CD4-positive, alpha-beta T cell treated with Interleukin-4 for 4 hours (primary cell): ENCODE measurements at places on chromosomes 12 and 14.

- DNase-seq = no peak
Measured at GRCh38 chr12:88505696-88506095, 74.6 kb downstream of the KITLG start.

GRCh38 chr14:88013750-88014349 is 8.9 kb downstream of the GPR65 start:
- peak; percentile 54 for DNase-seq

GRCh38 chr12:124456652-124457152 is 110.7 kb downstream of the NCOR2 start:
- peak; percentile 51 for DNase-seq

DNA sequence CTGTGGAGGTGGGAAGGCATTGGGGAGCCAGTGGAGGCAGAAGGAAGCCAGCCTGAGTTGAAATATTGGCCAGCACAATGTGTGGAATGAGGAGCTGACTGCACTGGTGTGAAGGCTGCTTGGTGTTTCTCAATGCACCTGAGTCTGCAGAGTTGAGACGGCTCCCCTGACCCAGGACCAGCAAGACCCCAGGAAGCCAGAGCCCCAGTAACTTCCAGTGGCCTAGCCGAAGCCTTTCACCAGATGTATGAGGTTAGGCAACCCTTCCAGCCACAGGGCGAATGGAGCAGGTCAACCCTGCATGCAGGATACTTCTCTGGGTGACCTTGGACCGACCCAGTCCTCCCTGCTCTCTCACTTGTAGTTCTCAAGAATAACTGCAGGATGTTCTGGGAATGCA is 12.9 kb upstream of the KRT73 start:
- no peak for DNase-seq

GRCh38 chr12:11615481-11615880 is 34.0 kb upstream of the ETV6 start:
- DNase-seq = no peak

DNA sequence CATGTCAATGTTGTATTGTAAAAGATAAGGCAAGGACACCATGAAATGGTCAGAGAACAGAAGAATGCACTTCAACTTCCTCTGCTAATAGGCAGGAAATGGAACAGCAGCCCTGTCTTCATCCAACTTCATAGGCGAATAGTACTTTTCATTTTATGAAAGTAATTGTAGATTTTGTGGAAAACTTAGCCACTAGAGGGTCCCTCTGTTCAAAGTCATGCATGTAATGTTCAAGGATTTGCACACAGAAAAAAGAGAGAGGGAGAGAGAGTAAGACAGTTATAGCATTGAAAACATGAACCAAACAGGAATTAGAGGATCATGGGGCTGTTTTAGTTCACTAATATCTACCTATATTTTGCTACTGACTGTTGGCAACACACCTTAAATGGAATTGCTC is 172.2 kb downstream of the FLRT2 start:
- no peak for DNase-seq

DNA sequence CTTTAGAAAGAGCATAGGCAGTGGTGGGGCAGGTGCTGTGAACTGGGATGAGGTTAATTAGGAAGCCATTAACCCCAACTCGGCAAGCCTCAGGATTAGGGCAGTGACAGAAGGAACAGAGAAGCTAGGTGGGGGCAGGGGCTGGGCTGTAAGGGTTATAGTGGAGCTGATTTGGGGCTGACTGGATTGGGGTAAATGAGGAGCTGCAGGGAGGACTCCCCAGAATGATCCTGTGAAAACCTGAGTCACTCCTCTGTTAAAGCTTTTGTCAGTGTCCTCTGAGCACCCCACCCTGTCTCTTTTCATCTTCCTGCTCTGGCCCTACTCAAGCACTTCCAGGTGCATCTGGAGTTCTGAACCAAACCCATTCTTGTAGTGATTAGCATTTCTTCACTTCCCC is 4.4 kb downstream of the KLC1 start:
- DNase-seq = no peak

GRCh38 chr14:99581374-99581773 is 22.6 kb downstream of the CCDC85C start:
- no peak for DNase-seq

DNA sequence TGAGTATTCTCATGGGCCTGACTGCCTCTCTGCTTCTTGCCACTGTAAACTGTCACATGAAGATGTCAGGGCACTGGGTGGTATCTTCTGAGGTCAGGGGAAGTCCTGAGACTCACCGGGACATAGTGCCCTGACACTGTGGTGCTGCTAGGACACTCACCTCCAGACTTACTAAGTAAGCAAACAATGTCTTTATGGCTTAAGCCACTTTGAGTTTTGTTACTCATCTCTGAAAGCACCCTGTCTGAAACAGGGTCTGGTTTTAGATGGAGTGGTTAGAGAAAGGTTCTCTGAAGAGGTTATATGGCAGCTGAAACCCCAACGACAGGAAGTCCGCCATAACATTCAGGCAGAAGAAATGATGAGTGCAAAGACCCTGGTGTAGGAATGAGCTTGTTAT is 22.7 kb downstream of the GPR19 start:
- DNase-seq = no peak

DNA sequence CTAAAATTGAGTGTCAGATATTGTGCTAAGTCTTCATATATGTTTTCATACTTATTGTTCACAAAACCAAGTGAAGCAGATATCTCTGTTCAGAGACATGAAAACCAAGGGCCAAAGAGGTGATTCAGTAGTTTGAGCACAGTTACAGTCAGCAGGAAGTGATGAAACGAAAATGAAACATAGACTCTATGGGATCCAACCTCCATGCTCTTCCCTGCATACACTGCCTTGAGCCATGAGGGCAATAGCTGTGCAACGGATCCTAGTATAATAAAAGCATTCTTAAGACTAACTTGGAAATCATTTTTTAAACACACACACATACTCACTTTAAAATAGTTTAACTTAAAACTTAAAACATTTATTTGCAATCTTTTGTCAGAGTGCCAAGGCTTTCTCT is 27.9 kb downstream of the ESR2 start:
- DNase-seq = peak; percentile 4

DNA sequence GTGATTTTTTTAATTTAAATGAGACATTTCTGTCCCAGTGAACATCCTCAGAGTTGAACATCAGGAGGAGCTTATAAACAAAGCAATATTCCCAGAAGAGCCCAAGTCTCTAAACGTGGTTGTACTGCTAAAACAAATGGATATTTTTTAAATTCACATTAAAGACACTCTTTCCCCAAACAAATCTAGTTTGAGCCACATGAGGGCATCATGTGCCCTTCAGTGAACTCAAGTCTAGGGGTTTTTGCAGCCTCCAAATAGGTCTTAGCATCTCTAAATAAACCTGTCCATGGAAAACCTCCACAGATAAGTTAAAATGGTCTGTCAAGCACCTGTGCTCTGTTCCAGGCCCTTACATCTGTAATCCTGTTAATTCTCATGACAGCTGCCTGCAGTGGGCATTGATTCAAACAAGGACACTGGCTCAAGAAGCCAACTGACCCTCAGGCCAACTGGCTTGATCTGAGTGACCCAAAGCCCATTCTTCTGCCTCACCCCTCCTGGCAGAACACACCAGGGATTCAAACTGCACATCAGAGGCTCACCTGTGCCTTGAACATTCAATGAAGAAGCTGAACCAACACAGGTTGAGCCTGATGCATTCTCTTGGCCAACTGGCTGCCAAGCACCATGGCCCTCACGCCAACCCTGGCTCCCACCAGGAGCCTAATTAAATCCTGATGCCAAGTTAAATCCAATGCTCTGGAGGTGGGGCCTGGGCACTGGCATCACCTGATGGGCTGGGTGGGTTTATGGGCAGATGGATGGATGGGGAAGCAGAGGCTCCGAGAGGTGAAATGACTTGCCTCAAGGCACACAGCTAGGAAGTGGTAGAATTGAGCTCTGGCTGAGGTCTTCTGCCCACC is 8.6 kb downstream of the ISCU start:
- no peak for DNase-seq

DNA sequence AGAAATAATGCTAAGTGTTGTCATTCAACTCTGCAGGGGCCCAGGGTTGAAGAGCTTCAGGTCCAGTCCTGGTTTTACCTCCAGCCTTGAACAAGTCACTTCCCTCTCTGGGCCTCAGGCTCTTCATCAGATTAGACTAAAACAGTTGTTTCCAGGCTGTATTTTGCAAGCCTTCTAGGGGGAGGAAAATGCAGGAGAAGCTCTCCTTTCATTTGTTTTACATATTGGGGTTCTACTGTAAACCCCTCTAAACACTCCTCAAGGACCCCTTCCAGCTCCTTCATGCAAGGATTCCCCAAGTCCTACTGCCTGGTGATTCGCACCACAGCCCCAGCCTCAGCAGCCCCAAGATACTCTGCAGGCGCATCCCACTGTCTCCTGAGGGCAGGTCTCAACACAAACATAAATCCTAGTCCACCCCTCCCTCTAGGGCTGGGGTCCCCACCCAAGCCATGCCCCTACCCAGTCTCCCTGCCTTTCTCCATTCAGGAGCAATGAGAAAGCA is 2.7 kb downstream of the SDR9C7 start:
- DNase-seq = peak; percentile 18

- DNase-seq = no peak
Measured at GRCh38 chr12:57631566-57632072, 1.4 kb downstream of the B4GALNT1 start.

DNA sequence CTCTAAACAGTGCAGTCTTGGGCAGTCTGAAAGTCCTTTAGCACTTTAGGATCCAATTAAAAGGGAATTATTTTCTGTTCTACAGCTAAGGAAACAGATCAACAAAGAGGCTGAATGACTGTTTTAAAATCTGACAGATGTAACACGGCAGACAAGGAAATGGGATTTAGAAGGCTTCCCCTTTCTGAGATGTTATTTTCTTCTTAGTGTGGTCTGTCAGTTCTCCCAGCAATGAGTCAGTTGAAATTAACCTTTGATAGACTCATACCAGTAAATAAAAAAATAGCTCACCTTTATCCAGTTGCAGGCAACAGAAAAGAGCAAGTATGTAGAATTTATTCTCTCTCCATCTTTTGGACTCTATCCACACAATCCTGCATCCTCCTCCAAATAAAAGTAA is 98.1 kb downstream of the NEDD1 start:
- DNase-seq = no peak

- DNase-seq = peak; percentile 61
Measured at GRCh38 chr14:64707661-64708060, 3.4 kb downstream of the PLEKHG3 start.

DNA sequence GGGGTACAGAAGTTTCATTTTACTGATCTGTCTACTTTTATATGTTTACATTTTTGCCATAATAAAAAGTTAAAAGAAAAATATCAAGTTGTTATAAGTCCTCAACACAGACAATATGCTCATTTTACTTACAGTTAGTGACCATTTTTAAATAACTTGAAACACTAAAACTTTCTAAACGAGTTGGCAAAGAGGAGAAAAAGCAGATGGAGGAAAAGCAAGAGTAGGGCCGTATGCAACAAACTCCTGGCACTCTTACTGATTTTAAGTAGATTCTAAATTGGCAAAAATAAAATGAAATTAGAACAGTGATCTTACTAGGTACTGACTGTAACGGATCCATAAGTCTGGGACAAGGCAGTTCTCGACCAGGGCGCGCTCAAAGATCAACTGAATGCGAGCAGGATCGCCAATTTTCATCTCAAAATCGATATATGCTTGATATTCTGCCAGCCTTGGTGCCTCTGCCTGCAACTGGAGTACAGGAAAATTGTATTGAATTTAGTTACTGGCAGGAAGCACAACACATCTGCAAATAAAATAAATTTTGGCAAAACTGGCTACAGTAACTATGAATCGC is 22.3 kb downstream of the SART3 start:
- no peak for DNase-seq

GRCh38 chr12:107223821-107224220 is 130.5 kb upstream of the CRY1 start:
- no peak for DNase-seq

DNA sequence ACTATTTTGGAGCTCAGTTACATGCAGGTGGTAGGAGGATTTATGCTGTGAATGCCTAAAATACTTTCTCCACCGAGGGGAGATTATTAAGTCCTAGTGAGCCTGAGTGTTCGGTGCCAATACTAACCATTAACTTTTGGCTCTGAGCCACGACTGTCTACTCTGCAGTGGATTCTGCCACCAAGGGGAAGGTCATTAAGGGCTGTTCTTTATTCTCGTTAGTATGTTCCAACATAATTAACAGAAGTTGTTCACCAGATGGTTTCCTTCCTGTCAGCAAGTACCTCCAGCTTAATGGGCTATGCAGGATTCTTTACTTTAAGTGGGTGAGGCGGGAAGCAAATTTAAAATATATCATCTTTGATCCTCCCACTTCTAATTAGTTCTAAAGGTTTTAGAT is 326.3 kb downstream of the BMP4 start:
- no peak for DNase-seq

- DNase-seq = no peak
Measured at GRCh38 chr14:93031505-93032315, 84.0 kb downstream of the ITPK1 start.

- DNase-seq = peak; percentile 26
Measured at GRCh38 chr12:55931780-55932550, 1.0 kb downstream of the DGKA start.

DNA sequence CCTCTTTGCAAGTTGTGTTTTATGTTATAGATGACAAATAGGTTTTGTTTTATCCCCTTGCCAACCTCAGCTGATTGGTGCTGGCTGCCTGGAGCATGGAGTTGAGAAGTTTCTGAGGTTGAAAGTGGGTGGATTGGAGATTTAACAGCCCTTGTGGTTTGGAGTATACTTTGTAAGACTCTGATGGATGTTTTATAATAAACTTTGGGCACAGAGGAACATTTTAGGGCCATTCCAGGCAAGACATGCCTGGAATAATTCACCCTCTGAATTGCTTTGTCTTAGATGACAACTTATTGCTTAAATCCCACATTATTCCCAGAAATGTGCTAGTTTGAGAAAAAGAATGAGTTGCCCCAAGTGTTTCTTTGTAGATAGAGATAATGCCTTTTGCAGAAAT is 158.9 kb downstream of the SLC5A8 start:
- DNase-seq = no peak

- DNase-seq = peak; percentile 65
Measured at GRCh38 chr14:61355892-61356325, 34.5 kb downstream of the PRKCH start.

DNA sequence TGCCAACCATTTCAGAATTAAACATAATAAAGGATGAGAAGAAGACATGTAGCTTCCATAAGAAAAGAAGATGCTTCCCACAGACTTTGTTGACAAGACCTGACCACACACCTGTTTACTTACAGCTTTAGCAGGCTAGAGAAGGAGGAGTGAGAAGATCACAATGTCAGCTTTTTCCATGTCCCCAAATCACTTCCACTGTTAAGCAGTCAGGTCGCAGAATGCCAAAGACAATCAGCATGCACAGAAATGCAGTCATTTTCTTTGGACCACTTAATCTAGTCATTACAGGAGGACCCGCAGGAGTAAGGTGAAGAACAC is 314.9 kb downstream of the SSPN start:
- no peak for DNase-seq

GRCh38 chr14:22390195-22390594 is 198.8 kb downstream of the DAD1 start:
- DNase-seq = no peak

DNA sequence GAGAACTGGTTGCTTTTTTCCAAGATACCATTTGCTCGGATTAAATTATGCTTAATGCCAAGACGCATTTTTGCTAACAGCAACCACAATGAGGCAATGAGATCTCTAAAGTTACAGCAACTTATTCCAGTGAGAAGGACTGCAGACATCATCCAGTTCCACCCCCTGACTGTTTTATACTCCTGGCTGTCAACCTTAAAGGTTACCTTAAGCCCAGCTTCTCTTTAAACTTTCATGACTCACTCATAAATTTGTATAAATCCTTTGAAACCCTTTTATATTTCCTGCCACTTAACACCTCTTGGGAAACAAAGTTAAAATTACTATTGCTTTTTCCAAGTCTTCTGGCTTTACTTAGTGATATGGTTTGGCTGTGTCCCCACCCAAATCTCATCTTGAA is 80.2 kb downstream of the TMTC1 start:
- DNase-seq = no peak
